ENCODE measurements at places on chromosomes 1 and 21. TPM values are rescaled to one million over a fixed set of nuclear protein-coding genes. Genes with fewer than 3 reads are reported as not detected.

The SRSF10 gene
- 77.4 TPM for total RNA-seq

The ATP1A4 gene
- not detected for total RNA-seq

The FAM131C gene
- total RNA-seq, result 1.2 TPM

The NHLH1 gene
- 0.14 TPM for total RNA-seq

The TSPAN2 gene
- 43.9 TPM for total RNA-seq

The AQP10 gene
- total RNA-seq, result 0.24 TPM

Measured in posterior vena cava (tissue), 2 donors.